Fibroblast of skin of right quadriceps (primary cell): ENCODE measurements at places on chromosomes 7 and 10.

- DNase-seq = no peak
These were observed 34.0 kb downstream of the MINDY4 start for GRCh38 chr7:30805081-30805691.

GRCh38 chr7:24885305-24885704, 94.7 kb downstream of the OSBPL3 start:
- no peak for DNase-seq

GRCh38 chr10:96671211-96671890, 49.0 kb downstream of the PIK3AP1 start:
- no peak for DNase-seq

DNA sequence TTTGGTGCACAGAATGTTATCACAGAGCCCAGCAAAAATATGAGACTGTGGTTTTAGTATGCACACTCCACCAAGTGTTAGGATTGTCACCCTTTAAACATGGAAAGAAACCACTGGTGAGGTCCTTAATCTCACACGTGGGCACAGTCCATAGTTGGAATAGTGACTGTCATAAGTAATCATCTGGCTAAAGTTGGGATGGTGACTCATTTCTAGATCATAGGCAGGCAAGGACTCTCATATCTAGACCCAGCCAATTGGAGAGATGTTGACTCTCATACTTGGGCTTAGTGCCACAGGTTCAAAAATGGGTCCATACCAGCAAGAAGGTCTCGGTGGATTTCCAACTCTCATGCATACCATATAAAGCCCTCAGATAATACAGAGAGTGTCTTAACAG, 39.6 kb upstream of the ZNF680 start:
- DNase-seq = peak; percentile 1

GRCh38 chr7:111869280-111869679, 307.0 kb upstream of the IMMP2L start:
- DNase-seq = no peak

DNA sequence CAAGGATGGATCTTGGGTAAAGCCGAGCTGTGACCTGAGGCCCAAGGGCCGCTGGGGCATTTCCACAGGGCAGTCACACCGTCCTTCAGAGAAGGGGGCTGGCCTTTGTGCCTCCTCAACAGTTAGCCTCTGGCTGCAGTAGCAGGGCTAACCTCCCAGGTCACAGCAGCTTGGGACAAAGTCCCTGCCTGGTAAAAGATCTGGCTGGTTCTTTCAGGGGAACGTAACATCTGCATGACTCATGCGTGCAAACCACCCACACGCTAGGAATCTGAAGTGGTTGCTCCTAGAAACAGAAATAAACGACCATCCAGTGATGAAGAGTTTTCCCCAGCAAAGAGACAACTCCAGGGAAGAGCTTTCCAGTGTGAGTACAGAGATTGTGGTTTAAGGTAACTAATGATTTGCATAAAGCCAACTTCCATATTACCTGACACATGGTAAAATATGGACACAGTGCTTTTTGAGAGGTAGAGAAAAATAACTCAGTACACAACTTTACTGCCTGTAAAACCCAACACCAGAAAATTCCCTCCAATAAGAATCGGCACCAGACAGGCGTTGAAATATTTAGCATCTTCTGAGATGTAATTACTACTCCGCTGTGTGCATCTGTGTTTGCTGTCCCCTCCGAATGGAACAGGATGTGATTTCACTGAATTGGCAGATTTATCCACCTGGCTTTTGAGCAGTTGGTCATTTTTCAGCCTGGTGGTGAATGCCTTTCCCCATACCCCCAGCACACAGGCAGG, 84.9 kb upstream of the ADRB1 start:
- DNase-seq = peak; percentile 91

GRCh38 chr10:42879380-42880254, 97.0 kb downstream of the BMS1 start:
- DNase-seq = no peak

DNA sequence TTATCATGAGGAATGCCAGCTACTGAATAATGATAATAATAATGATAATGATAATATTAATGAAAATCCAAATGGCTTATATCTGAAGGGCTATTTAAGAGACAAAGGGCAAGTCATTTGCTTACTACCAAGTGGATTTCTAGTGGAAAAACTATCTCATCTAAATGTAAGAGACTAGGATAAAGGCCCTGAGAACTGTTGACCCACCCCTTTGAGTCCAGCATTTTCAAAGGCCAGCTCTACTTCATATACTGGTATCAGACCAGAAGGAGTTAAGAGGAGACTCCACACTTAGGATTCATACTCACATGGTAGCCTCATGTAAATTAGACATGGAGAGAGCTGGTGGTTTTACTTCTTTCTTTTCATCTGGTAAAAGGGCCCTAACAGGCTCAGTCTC, 76.0 kb downstream of the PHYHIPL start:
- DNase-seq = no peak

DNA sequence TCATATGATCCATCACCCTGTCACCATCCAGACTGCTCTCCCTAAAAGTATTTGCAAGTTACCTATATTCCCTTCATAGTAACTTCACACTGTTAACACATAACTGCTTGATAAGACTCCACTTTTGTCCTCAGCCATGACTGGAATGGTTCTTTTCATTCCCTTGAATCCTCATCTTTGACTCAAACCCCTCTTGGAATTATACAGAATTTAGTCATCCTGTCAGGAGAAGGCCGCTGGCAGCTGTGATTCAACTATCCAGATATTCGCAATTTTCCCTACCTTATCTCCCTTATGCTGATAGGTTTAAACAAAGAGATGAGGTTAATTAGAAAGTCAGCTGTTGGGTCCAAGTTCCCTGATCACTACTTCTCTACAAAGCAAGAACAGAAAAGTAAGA, 143.0 kb upstream of the HPS1 start:
- no peak for DNase-seq

- DNase-seq = peak; percentile 96
These were observed 43.4 kb downstream of the HIPK2 start for GRCh38 chr7:139734395-139734794.
